ENCODE measurements at places on chromosomes 7 and 10. TPM values are rescaled to one million over a fixed set of nuclear protein-coding genes. Genes with fewer than 3 reads are reported as not detected.

The DOCK1 gene
- 41.4 TPM for total RNA-seq

DNA sequence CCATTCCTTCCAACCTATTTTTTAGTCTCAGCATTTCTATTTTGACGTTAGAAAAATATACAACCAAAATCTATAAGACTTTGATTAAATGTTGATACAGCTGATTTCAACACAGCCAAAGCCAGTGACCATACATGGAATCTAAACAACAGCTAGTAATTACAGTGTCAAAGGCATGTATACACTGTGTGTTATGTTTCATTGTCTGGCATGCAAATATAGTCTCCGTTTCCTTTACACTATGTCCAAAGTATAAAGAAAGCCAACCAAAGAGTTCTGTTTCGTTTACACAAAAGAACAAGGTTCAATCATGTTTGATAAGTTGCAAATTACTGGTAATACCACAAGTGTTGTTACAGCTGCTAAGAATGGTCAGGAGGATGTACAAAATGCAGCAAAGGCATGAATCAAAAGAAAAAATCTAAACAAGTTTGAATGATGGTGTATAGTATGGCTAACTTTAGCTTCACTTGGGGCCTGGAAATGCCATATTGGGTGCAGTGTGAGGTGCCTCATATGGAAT lies 268.3 kb upstream of the FERD3L start:
- no peak for DNase-seq

DNA sequence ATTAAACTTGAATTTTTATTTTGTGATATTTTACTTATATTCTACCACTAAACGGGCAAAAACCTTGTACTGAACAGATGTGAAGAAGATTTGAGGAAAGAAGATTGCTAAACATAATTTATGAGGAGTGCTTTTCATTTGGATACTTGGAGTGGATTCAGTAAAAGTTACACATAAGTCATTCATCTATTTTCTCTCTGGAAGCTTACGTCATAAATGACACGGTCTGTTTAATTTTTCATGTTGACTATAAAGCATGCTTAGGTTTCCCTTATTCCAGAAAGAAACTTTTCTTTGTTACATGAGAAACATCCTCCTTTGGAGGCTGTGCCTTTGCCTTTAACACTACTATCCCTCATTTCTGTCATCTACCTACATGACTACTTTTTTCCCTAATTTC lies 53.9 kb downstream of the TFEC start:
- DNase-seq, result no peak

GRCh38 chr10:15754937-15755336 lies 35.2 kb upstream of the ITGA8 start:
- DNase-seq, result no peak

The TDRD1 gene
- 0.13 TPM for total RNA-seq

GRCh38 chr7:44638611-44639557 lies 32.5 kb downstream of the OGDH start:
- DNase-seq, result no peak

The AKR1C8 gene
- not detected for total RNA-seq

DNA sequence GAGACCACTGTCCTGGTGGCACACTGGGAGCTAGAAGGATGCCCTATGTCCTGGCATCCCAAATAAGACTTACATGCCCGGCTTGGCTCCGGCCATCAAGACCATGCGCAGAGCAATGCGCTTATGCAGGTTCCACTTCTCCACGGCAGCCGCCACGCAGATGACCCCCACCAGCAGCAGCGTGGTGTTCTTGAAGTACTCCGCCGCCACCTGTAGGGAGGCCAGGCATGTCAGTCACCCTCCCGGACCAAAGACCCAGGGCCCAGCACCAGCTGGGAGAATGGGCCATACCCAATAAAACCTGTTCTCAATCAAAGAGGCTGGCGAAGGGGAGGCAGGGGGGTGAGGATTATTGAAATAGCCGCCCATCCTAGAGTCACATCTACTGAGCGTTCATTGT lies 19.9 kb downstream of the SLC13A4 start:
- DNase-seq, result no peak

- no peak for DNase-seq
Observed at GRCh38 chr10:114713525-114714090, 55.5 kb upstream of the ABLIM1 start.

- DNase-seq, result no peak
Observed at GRCh38 chr10:53406532-53406931, 633.9 kb upstream of the MBL2 start.

GRCh38 chr7:132970257-132970656 lies 111.6 kb downstream of the CHCHD3 start:
- DNase-seq, result no peak

DNA sequence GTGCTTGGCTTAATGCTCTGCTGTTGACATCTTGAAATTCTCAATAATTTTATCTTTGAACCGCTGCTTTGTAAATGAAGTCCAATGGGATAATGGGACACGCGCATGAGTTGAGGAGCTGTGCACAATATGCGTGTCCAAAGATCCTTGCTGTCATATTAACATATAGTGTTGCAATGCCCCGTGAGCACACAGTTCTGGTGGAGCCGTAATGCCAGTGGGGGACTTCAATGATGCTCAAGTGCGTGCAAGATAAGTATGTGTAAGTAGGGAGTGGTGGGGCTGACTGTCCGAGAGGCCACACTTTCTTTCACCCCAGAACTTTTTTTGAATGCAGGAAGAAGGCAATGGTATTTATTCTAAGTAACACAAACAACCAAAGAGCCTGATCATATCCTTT lies 77.4 kb upstream of the HPS1 start:
- no peak for DNase-seq

The ADAMTS14 gene
- total RNA-seq, result not detected

The FOXI2 gene
- total RNA-seq, result 0.13 TPM
